ENCODE measurements at places on chromosomes 6 and 20.

DNA sequence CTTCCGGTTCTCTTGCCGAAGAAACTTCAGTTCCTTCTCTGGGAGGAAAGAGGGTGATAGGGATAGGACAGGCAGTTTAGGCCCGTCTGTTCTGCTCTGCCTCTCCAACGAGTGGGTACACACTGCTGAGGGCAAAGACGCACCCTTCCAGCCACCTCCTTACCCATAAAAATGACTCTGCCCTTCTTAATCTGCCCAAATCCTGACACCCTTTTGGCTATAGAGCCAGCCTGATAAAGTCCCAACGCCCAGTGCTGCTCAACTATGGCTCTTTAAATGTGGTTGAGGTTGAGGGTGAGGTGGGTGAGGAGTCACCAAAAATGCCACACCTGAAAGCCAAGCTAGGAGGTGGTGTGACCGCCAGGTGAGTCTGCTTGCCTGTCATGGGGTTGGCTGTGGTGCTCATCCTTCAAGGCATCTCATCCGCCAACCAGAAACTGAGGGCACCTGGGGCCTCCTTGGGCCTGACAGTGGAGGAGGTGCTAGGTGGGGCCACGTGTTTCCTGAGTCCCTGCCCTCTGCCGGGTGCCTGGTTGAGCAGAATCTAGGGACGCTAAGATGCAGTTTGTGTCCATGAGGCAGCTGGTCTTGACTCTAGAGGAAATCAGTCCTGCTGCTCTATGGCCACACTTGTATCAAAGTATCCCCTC is 16.3 kb downstream of the CCDC167 start:
- no peak for DNase-seq

- peak; percentile 48 for DNase-seq
Measured at GRCh38 chr6:1519597-1519996, 90.1 kb upstream of the FOXC1 start.

GRCh38 chr20:57999465-58000111 is 228.9 kb downstream of the ANKRD60 start:
- DNase-seq, result peak; percentile 2

DNA sequence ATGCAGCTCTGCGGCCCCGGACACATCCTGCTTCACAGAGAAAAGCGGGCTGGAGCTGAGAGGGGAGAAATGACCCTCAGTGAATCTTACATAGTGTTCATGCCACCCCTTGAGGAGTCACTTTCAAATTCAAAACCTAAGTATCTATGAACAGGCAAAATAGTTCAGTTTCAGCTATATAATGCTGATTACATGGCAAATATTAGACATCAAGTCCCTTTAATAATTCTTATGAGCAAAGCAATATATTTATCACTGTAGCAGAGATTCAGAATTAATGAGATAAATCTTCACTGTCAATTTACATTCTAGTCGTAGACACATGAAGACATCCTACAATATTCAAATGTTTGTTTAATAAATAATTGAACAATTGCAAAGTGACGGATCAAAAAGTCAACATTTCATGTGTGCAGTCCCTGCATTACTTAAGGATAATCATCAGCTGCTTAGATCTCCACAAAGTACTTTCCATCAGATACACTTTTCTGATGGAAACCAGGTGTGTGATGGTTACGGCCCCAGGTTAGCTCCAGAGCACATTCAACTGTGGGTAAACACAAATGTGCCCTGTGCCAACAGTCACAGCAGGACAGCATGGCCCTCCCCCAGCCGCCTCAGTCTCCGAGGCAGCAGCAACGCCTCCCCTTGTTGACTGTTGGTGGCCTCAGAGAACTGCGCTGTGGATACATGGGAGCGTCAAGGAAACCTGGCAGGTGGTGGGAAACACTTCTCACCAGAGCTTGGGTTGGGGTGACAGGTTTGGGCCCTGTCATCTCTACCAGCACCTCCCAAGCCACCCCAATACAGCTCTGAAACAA is 787 bp upstream of the PRR18 start:
- DNase-seq, result no peak

All from AML-193 (cell line).